Keratinocyte (primary cell): ENCODE measurements at places on chromosomes 5 and 9. TPM values are rescaled to one million over a fixed set of nuclear protein-coding genes. Genes with fewer than 3 reads are reported as not detected.

Gene PSD2
- polyA plus RNA-seq, result not detected in 3 replicates

GRCh38 chr9:77507212-77507961 lies 140.7 kb downstream of the GNA14 start:
- DNase-seq, result no peak

DNA sequence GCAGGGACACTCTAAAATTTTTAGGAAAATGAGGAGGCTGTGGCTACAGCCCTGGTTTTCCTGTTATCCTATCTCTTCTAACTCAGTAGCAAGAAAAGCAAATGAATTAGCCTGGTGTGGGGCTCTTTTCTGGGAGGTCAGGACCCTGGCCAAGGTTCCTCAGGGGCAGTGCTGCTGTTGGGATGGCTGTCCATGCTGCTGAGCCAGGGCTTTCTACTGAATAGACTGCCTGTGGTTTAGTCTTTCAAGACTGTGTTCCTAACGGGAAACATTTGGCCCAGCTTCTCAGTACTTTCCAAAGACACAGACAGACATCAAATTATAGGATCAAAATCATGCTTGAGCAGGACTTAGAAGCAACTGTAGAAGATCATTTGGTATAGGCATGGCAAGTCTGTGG lies 18.1 kb downstream of the TNC start:
- DNase-seq, result no peak

GRCh38 chr5:172169216-172169615 lies 18.8 kb downstream of the STK10 start:
- no peak for DNase-seq

DNA sequence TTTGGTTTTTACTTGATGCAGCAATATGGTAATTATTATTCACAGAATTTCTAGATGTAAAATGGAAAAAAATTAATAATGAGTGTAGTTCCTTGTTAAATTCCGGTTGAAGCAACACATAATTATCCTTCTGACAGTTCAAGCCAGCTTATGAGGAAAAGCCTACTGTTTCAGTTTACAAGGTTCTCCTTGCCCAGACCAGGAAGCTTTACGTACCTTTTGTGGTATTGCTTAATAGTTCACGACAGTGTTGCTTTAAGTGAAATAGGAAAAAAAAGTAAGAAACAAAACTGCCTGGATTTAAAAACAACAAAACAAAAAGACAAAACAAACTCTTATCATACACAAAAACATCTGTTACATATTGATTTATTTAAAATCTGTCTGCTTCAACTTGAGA lies 547.3 kb upstream of the C9orf72 start:
- no peak for DNase-seq

Gene FOXD1
- polyA plus RNA-seq, result 2.9 to 11.9 TPM (median 7.0 TPM) in 3 replicates

GRCh38 chr9:6703898-6704639 lies 53.7 kb upstream of the KDM4C start:
- DNase-seq, result no peak

GRCh38 chr5:66454186-66455078 lies 141.8 kb upstream of the MAST4 start:
- DNase-seq, result no peak

Gene PRSS3
- polyA plus RNA-seq, result 5.9 to 34.6 TPM (median 9.1 TPM) in 3 replicates
